ENCODE measurements at places on chromosomes 3 and 15. TPM values are rescaled to one million over a fixed set of nuclear protein-coding genes. Genes with fewer than 3 reads are reported as not detected.

Gene ZBED2
- total RNA-seq, result not detected

- no peaks in the 10 kb centered on the region for H3K36me3 ChIP-seq
- DNase-seq, result peak; percentile 53
- peaks cover 9% of the 10 kb centered on the region for H3K4me1 ChIP-seq
- peak overlapping the region; percentile 56 for H3K27ac ChIP-seq
- peak overlapping the region; percentile 63 for H3K4me3 ChIP-seq
- H3K27me3 ChIP-seq, result no peaks in the 10 kb centered on the region
Measured at GRCh38 chr15:82571722-82572222, 31.5 kb upstream of the RPS17 start.

Gene ZDHHC23
- 2.7 TPM for total RNA-seq

GRCh38 chr3:99669879-99670555 lies 31.6 kb downstream of the COL8A1 start:
- no peaks in the 10 kb centered on the region for H3K27me3 ChIP-seq
- peak overlapping the region; percentile 20 for H3K27ac ChIP-seq
- H3K36me3 ChIP-seq, result no peaks in the 10 kb centered on the region
- peaks cover 16% of the 10 kb centered on the region for H3K4me1 ChIP-seq
- DNase-seq, result no peak

Gene RRP9
- total RNA-seq, result 8.6 TPM

All from left ventricle myocardium inferior (tissue), 1 donor.